Stomach (tissue), 19 donors: ENCODE measurements at places on chromosomes 5 and 9. TPM values are rescaled to one million over a fixed set of nuclear protein-coding genes. Genes with fewer than 3 reads are reported as not detected.
A peak's percentile ranks its signal among the peaks of the same experiment; 100 is the strongest.

Gene DCTN4
- total RNA-seq: 113 TPM

- DNase-seq: no peak
- no peaks in the 10 kb centered on the region for H3K27me3 ChIP-seq
- H3K4me1 ChIP-seq: peaks cover 8% of the 10 kb centered on the region
These were observed 2.4 kb downstream of the TLR4 start for GRCh38 chr9:117706421-117707116.

Gene SLC36A3
- not detected for total RNA-seq

GRCh38 chr5:66864240-66864884 is 268.2 kb downstream of the MAST4 start:
- H3K36me3 ChIP-seq: no peaks in the 10 kb centered on the region
- no peaks in the 10 kb centered on the region for H3K27me3 ChIP-seq
- no peak overlapping the region for H3K4me3 ChIP-seq
- no peaks in the 10 kb centered on the region for H3K4me1 ChIP-seq
- DNase-seq: no peak
- H3K27ac ChIP-seq: no peak overlapping the region

DNA sequence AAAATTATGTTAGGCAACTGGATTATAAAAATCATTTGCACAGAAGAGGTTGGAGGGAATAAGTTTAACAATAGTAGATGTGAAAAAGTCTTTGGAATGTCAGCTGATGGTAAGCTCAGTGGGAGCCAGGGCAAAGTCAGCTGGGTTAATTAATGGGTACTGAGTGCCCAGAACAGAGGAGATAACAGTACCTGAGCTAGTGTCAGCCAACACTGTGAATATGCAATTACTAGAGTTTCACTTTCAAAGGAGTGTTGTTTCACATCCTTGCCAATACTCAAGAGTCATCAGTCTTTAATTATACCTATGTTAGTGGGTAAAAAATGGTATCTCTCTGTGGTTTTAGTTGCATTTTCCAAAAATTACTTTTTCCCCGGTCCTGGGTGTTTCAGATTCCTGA is 135.1 kb downstream of the KIF4B start:
- no peaks in the 10 kb centered on the region for H3K36me3 ChIP-seq
- no peaks in the 10 kb centered on the region for H3K4me1 ChIP-seq
- H3K27ac ChIP-seq: no peak overlapping the region
- no peaks in the 10 kb centered on the region for H3K27me3 ChIP-seq

Gene RNF208
- total RNA-seq: not detected

- no peaks in the 10 kb centered on the region for H3K4me1 ChIP-seq
- H3K27me3 ChIP-seq: no peaks in the 10 kb centered on the region
- DNase-seq: peak; percentile 58
- H3K36me3 ChIP-seq: no peaks in the 10 kb centered on the region
These were observed 154.1 kb upstream of the CDH12 start for GRCh38 chr5:23007236-23007635.

GRCh38 chr9:133158695-133159094 is 5.0 kb downstream of the GBGT1 start:
- H3K27me3 ChIP-seq: peaks cover 10% of the 10 kb centered on the region
- no peak overlapping the region for H3K4me3 ChIP-seq
- no peak overlapping the region for H3K27ac ChIP-seq
- DNase-seq: no peak
- H3K4me1 ChIP-seq: peaks cover 9% of the 10 kb centered on the region

DNA sequence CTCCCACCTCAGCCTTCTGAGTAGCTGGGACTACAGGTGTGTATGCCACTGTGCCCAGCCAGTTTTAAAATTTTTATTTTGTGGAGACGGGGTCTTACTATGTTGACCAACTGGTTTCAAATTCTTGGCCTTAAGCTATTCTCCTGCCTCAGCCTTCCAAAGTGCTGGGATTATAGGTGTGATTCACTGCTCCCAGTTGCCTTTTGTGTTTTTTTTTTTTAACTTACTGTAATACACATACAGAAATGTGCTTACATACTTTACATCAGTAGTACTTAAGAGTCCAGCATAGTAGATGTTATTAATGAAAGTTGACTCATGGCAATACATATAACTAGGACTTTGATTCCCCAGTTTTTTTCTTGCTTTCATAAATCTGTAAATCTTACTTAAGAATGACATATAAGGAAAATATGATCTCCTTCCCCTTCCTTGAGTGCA is 4.7 kb downstream of the MAN2A1 start:
- H3K36me3 ChIP-seq: no peaks in the 10 kb centered on the region
- H3K27ac ChIP-seq: no peak overlapping the region
- H3K27me3 ChIP-seq: no peaks in the 10 kb centered on the region

Gene LHX3
- not detected for total RNA-seq

DNA sequence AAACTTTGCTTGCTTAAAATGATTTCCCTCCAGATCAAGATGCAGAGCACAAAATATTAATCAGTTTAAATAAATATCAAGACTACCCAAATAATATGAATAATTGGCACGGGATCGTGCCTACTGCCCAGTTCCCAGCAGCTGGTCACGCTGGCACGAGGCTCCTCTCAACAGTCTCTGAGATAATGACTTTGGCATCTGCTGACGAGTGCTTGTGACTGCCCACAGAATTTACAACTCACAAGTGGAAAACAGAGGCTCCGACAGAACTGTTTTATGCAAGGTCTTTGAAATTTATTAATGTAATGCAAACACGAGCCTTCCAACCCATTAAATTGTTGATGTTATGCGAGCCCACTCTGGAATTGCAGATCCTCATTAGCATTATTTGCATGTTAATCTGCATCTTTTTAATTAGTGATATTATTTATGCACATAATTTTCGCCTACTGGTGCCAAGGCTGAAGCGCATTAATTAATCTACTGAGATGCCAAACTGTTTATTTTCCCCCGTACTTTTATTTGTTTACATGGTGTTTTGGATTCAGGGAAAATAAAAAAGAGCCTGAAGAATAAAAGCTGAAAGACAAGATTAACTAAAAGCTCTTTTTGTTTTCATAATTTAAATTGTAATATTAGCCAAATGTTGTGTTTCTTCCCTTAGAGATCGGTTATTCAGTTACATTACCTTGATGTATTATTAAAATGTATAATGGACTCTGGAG is 369.3 kb upstream of the IRX1 start:
- no peak overlapping the region for H3K27ac ChIP-seq
- no peak for DNase-seq
- no peaks in the 10 kb centered on the region for H3K36me3 ChIP-seq
- no peak overlapping the region for H3K4me3 ChIP-seq
- no peaks in the 10 kb centered on the region for H3K27me3 ChIP-seq

Gene MAMDC4
- 7.3 TPM for total RNA-seq

DNA sequence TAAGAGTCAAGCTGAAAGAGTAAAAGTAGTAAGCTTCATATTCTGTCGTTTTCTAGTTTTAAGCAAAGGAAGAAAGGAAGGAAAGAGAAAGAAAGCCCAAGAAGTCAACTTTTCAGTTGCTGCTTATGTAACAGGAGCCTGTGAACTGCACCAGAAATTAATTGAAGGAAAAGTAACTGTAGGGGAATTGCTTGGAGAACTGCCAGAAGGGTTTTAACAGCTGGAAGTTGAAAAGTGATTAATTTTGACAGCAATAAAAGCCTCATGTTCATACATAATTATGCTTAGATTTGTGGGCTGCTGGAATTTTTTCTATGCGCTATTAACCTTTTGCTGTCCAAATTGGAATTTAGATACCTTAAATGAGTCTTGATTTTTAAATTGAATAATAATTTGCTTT is 255.7 kb downstream of the ENC1 start:
- peaks cover 34% of the 10 kb centered on the region for H3K4me1 ChIP-seq
- H3K27me3 ChIP-seq: no peaks in the 10 kb centered on the region

DNA sequence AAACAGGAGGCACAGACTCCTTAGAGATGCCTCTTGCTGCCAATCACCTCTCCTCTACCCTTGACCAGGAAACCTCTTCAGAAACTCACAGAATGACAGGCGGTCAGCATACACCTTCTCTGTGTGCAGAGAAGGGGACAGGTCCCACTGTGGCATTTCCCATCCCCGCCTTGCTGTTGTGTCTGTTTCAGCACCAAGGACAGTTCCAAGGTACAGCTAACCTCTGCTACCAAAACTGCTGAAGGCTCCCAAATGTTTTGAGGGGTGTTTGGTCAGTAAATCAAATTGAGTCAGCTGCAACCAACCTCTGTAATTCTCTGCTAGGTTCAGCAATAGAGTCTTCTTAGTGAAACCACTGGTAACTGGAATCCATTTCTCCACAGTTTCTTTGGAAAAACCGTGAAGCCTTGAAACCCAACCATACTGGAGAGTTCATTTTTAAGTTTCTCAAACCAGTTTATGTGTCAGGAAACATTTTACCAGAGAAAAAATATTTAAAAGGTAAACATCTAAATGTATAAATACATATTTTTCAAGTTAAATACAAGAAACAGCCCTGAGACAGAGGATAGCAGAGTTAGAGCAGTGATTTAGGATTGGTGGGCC is 122.0 kb downstream of the DRD1 start:
- H3K36me3 ChIP-seq: no peaks in the 10 kb centered on the region
- H3K4me3 ChIP-seq: no peak overlapping the region
- no peaks in the 10 kb centered on the region for H3K27me3 ChIP-seq
- H3K4me1 ChIP-seq: no peaks in the 10 kb centered on the region
- H3K27ac ChIP-seq: no peak overlapping the region

GRCh38 chr9:118262191-118262590 is 558.0 kb downstream of the TLR4 start:
- no peak overlapping the region for H3K27ac ChIP-seq
- no peak overlapping the region for H3K4me3 ChIP-seq
- H3K36me3 ChIP-seq: no peaks in the 10 kb centered on the region
- no peak for DNase-seq
- H3K4me1 ChIP-seq: no peaks in the 10 kb centered on the region

Gene JADE2
- 16.7 TPM for total RNA-seq

DNA sequence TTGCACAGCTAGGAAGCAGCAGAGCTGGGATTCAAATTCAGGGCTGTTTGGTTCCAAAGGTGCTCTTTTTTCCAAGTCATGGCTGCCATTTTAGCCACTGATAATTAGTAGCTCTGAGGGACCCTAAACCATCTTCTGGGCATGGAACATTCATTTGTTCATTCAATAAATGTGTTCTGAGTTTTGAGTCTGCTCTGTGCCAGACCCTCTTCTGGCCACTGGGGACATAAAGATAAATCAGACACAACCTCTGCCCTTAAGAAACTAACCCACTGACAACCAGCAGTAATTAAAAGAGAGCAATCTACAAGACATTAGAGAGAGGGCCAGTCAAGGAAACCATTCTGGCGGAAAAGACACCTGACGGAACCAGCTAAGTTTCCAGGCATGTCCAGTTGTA is 2.0 kb upstream of the CPEB4 start:
- H3K4me1 ChIP-seq: peaks cover 37% of the 10 kb centered on the region
- no peak overlapping the region for H3K4me3 ChIP-seq
- H3K27ac ChIP-seq: peak overlapping the region; percentile 90
- H3K27me3 ChIP-seq: no peaks in the 10 kb centered on the region
- no peaks in the 10 kb centered on the region for H3K36me3 ChIP-seq

Gene KCNIP1
- total RNA-seq: not detected

- H3K36me3 ChIP-seq: no peaks in the 10 kb centered on the region
- no peaks in the 10 kb centered on the region for H3K27me3 ChIP-seq
- H3K4me3 ChIP-seq: no peak overlapping the region
- H3K27ac ChIP-seq: no peak overlapping the region
These were observed 331.9 kb downstream of the MED10 start for GRCh38 chr5:6046296-6046967.

- no peaks in the 10 kb centered on the region for H3K36me3 ChIP-seq
- H3K27me3 ChIP-seq: no peaks in the 10 kb centered on the region
- no peak overlapping the region for H3K27ac ChIP-seq
- no peaks in the 10 kb centered on the region for H3K4me1 ChIP-seq
- no peak overlapping the region for H3K4me3 ChIP-seq
- DNase-seq: no peak
These were observed 409.8 kb downstream of the BNC2 start for GRCh38 chr9:16460696-16461095.

DNA sequence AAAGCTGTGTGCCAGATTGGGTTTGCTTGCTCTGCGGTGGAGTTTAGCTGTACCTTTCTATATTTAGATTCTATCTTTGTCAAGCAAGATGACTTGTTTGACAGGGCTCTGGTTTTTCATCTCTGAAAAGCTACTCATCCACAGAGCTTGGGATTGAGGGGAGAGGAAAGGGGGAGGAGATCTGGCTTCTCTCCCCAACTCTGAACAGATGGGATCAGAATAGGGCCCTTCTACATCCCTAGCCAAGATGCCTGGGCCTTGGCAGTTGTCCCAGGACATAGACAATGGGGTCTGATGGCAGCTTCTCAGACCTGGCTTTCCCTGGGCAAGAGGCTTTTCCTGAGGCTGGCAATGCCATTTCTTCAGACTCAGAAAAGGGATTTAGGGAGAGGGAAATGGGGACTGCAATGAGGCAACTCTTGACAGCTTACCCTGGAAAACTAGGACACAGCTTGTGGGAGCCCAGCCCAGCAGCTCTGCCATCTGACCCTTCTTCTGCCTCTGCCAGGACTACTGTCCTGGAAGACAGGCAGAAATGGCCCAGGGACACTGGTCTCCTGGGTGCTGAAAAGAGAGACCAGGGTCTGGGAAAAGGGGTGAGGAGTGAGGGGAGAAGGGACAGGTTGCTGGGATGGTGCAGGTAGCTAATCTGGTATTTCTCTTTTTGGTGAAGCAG is 50.2 kb upstream of the ASTN2 start:
- H3K4me1 ChIP-seq: no peaks in the 10 kb centered on the region
- no peaks in the 10 kb centered on the region for H3K27me3 ChIP-seq
- DNase-seq: peak; percentile 22
- no peaks in the 10 kb centered on the region for H3K36me3 ChIP-seq

- H3K4me1 ChIP-seq: peaks cover 5% of the 10 kb centered on the region
- DNase-seq: no peak
- H3K4me3 ChIP-seq: no peak overlapping the region
- H3K27me3 ChIP-seq: no peaks in the 10 kb centered on the region
- peaks cover 12% of the 10 kb centered on the region for H3K36me3 ChIP-seq
These were observed 84.0 kb downstream of the EHMT1 start for GRCh38 chr9:137702615-137703379.

- H3K4me3 ChIP-seq: no peak overlapping the region
- H3K4me1 ChIP-seq: no peaks in the 10 kb centered on the region
- H3K27me3 ChIP-seq: no peaks in the 10 kb centered on the region
- H3K36me3 ChIP-seq: no peaks in the 10 kb centered on the region
These were observed 572.5 kb upstream of the ARRDC3 start for GRCh38 chr5:91955610-91956009.

- H3K4me3 ChIP-seq: no peak overlapping the region
These were observed 332.8 kb downstream of the NSG2 start for GRCh38 chr5:174378121-174378874.

Gene IQGAP2
- total RNA-seq: 42.0 TPM

DNA sequence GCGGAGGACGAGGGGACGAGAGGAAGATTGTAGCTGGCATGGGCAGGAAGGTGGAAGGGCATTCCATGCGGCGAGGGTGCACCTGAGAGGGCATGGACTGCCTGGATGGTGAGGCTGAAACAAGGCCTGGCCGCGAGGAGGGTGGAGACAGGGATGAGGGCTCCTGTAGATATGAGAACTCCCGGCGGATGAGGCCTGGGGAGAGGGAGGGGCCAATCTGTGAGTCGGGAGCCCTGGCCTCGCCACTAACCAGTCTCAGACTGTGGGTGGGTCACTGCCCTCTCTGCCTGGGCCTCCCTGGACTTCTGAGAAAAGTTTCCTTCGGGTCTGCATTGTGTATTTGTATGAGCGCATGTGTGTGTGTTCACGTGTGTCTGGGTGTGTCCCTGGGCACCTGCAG is 55.4 kb downstream of the LMX1B start:
- no peak for DNase-seq
- peaks cover 5% of the 10 kb centered on the region for H3K4me1 ChIP-seq
- H3K27ac ChIP-seq: no peak overlapping the region
- no peak overlapping the region for H3K4me3 ChIP-seq
- H3K27me3 ChIP-seq: peaks cover 45% of the 10 kb centered on the region
